CD4-positive, alpha-beta T cell treated with Interleukin-12 subunit alpha and Interleukin-12 subunit beta, for 1 hour (primary cell): ENCODE measurements at places on chromosomes 13 and 19.
A peak's percentile ranks its signal among the peaks of the same experiment; 100 is the strongest.

GRCh38 chr13:109204657-109205056, 575.2 kb downstream of the MYO16 start:
- no peak for DNase-seq

DNA sequence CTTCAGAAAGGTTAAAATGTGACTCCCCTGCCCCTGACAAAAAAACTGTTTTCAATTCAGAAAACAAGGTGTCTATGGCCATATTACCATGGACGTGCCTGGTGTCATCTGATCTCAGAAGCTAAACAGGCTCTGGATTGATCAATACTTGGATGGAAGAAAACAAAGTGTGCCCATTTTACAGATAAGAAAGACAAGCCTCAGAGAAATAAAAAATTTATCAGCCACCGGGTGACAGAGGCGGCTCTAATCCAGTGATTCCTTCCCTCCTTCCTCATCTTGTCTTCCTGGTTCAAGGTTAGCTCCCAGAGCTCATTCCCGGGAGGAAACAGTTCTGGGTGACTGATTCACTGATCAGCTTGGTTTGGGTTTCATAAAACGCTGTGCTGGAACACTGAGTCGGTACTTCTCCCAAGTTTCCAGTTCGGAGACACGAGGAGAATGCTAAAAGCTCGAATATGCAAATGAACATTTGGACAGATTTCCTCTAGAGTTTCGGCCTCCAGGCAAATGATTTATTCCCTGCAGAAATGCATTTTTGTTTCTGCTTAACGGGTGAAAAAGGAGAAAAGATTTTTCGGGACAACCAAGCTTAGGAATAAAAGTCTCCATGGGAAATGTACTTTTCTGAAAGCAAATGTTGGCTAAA, 211.2 kb downstream of the UQCRFS1 start:
- DNase-seq = no peak

DNA sequence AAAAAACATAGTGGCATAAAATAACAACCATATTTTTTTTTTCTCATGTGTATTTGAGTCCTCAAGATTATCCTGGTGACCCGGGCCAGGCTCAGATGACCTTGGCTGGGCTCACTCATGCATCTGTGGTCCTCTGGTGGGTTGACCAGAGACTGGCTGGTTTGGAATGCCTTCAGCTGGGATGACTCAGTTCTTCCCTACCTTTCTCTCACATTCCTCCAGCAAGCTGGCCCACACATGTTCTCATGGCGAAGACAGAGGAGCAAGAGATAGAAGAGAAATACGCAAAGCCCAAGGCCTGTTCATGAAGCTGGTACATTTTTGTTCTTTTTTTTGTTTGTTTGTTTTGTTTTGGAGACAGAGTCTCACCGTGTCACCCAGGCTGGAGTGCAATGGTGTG, 14.3 kb upstream of the ZNF541 start:
- DNase-seq = no peak

DNA sequence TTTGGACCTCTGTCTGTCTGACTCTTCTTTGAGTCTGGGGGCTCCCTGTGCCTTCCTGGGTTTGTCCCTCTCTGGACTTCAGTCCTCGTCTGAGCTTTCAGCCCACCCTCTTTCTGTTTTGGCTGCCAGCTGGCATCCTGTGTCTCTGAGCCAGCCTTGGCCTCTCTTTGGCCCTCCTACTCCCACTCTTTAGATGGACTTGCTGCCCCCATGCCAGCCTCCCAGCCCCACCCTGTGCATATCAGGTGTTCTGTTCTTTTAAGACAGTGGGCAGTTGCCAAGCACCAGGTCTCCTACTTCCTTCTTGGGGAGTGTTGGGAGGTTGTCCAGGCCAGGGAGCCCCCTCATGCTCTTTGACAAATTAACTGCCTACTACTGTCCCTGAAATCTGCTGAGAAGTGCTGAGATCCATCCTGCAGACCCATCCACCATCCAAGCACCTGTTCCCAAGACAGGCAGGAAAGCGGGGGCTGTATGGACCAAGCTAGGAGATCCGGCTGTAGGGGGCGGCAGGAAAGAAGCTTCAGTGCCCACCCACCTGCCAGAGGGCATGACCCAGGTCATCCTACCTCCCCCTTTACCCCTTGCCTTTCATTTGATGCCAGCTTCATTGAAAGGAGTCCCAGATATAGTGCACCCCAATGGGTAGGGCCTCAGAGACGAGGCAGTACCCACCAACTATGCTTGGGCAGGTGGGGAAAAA, 9.6 kb downstream of the CIC start:
- no peak for DNase-seq

- no peak for DNase-seq
Observed at GRCh38 chr19:41492843-41493242, 49.9 kb downstream of the ERICH4 start.

DNA sequence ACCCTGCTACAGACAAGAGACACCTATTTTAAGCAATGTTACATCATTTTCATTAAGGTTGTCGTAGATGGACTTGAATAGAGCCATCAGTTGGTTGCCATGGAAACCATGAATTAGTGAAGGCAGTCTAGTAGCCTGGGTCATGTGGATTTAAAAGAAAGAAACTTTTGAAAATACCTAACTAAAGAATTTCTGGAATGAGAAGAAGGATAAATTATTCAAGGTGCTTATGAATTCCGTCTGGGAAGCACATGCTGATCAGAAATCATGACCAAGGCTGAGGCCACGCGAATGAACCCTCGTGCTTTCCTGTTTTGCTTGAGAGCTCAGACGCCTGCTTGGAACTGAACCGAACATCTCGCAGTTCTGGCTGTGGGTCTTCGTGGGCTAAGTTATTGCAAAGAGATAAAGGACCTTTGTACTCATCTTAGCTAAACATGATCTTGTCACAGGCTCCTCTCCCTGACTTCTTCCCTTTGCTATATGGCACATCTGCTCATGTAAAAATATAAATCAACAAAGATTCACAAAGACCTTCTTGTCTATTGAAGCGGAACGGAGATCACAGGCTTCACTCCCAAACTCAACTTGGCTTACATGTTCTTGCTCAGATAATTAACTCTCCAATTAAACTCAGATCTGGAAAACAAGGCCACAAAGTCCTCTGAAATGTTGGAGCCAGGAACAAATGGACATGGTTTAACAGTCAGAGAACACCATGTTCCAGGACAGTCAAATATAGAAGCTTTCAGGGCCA, 140.2 kb downstream of the NUFIP1 start:
- no peak for DNase-seq

DNA sequence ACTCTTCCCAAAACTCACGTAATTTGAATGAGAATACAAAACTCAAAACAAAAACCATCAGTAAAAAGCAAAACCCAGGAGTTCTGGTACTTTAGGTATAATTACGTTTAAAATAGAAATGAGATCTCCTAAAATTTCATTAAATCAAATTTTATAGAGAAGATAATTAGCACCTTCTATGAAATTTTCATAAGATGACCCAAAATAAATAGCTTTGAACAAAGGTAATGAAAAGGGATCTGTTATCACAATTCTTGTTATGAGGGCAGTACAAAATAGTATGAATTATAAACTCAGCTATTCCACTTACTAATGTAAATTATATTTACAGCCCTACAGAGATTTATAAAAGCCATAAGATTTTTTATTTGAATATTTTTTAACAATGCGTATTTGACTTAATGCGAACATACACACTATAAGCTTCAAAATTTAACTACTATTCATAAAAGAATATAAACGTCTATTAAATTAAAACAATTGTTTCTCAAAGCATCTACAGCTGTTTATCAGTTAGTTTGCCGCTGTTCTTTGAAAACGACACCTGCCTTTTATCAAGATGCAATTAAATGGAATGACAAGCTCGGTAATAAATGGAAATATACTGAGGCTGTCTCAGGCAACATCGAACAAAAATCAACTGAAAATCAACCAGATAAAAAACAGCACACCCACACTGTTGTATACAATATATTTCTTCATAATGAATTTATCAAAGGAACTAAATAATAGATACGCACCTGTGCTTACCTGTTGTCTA, 63.8 kb downstream of the KCNRG start:
- no peak for DNase-seq

GRCh38 chr19:14073925-14074838, 1.6 kb downstream of the MISP3 start:
- DNase-seq = no peak

DNA sequence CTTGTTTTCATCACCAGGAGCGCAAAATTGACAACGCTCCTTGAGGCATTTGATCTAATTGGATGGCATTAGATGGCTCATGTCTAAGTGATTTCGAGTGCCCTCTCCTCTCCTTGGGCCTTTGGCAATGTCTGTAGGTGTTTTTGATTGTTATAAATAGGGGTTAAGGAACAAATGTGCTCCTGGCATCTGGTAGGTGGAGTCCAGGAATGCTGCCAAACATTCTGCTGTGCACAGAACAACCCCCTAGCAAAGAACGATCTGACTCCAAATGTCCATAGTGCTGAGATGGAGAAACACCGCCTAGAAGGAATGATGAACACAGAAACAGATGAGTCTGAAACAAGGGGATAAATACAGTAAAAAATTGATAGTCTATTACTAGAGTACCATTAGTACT, 68.0 kb upstream of the C1QTNF9B start:
- DNase-seq = no peak

- DNase-seq = no peak
Observed at GRCh38 chr13:38141792-38142191, 207.9 kb upstream of the UFM1 start.

GRCh38 chr19:343451-343931, 1.1 kb downstream of the MIER2 start:
- DNase-seq = peak; percentile 13

DNA sequence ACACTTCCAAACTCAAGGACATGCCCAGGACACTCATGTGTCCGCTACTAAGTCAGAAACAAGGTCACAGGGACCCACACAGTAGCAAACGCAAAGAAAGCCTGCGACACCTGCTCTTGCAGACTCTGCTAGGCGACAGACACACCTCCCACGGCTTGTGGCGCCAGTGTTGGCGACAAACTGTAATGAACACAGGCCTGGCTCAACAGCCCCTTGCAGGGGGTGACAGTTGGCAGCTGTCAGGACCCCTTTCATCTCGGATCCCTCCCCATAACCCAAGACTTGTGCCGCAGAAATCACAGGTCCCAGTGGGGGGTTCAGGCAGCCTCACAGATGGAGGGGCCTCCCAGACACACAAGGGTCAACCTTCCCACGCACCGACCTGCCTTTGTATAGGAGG, 364 bp downstream of the CKM start:
- no peak for DNase-seq

DNA sequence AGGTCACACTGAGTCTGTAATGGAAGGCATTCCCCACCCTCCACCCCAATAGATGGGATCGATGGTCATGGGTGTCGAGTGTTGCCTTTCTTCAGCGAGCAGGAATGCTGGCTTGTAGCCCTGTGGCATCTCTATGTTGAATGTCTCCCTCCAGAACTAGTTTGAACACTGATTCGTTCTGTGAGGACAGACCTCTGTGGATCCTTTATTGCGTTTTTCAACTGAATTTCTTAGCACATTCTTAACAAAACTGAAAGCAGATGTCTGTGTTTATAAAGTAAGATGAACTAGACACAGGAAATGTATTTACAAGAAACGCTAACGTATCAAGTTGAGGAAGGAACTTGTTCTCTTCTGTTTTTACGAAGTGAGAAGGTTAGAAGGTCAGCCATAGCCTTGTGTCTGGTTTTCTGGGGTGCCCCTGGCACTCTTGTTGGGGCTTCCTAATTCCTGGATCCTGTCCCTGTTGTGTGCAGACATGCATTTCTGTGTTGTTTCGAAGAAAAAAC, 36.8 kb upstream of the TM9SF2 start:
- DNase-seq = peak; percentile 2

DNA sequence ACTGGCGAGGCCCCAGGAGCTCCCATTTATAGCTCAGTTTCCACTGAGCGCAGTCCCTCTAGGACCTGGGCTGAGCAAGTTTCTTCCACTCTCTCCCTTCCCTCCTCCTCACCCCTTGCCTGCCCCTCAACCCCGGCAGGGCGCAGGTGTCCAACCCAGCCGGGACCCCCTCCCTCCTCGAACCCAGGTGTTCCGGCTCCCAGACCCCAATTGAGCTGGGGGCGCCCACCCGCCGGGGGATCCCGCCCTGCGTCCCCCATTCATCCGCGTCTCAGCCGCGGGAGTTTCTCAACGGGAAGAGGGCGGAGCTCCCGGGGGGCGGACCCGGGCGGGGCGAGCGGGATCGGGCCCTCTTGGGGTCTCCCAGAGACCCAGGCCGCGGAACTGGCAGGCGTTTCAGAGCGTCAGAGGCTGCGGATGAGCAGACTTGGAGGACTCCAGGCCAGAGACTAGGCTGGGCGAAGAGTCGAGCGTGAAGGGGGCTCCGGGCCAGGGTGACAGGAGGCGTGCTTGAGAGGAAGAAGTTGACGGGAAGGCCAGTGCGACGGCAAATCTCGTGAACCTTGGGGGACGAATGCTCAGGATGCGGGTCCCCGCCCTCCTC, at the start of gene KIRREL2:
Gene KIRREL2, plus strand, starts transcription at position 366 of the 604 bp plus-strand sequence. Its CDS starts 209 bp downstream, at position 575.
- DNase-seq = peak; percentile 20

- DNase-seq = no peak
Observed at GRCh38 chr13:106372199-106373155, 163.0 kb downstream of the EFNB2 start.

- DNase-seq = no peak
Observed at GRCh38 chr13:98293570-98294142, 116.6 kb upstream of the RNF113B start.

GRCh38 chr19:4094291-4094690, 27.6 kb upstream of the ZBTB7A start:
- no peak for DNase-seq

- DNase-seq = peak; percentile 52
Observed at GRCh38 chr19:14413693-14414181, 5.4 kb downstream of the DDX39A start.

DNA sequence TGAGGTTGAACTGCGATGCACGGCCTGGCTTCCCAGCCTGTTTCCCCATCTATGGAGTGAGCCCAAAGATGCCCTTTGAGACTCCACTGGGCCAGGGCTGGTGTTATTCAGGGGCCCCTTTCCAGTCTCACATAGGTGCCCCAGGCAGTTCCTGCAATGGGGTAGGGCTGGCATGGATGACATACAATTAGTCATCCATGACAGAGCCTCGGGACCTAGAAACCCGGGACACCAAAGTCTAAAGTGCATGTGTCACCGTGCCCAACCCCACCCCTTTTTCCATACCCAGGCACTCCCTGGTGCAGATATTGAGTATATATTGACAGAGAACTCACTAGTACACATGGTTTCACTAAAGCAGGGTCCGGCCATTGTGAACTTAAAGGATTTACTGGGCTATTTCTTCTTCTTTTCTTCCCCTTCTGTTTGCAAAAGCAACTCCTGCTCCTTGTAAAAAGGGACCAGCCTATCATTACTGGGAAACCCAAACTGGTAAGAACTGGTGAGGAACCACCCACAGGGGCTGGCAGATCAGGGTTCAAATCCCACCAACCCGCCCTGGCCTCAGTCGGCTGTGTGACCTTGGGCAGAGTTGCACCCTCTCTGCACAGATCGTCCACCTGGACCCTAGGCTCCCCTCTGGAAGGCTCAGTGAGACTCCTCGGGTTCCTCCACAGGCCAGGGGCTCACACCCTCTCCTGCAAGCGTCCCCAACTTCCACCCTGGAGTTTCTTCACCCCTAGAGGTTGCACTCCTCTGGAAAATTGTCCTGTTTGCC, 2.7 kb downstream of the B3GNT3 start:
- DNase-seq = no peak
